ENCODE measurements at places on chromosomes 4 and X. TPM values are rescaled to one million over a fixed set of nuclear protein-coding genes. Genes with fewer than 3 reads are reported as not detected.

- DNase-seq = no peak
Measured at GRCh38 chrX:72308209-72308565, 2.5 kb upstream of the CITED1 start.

DNA sequence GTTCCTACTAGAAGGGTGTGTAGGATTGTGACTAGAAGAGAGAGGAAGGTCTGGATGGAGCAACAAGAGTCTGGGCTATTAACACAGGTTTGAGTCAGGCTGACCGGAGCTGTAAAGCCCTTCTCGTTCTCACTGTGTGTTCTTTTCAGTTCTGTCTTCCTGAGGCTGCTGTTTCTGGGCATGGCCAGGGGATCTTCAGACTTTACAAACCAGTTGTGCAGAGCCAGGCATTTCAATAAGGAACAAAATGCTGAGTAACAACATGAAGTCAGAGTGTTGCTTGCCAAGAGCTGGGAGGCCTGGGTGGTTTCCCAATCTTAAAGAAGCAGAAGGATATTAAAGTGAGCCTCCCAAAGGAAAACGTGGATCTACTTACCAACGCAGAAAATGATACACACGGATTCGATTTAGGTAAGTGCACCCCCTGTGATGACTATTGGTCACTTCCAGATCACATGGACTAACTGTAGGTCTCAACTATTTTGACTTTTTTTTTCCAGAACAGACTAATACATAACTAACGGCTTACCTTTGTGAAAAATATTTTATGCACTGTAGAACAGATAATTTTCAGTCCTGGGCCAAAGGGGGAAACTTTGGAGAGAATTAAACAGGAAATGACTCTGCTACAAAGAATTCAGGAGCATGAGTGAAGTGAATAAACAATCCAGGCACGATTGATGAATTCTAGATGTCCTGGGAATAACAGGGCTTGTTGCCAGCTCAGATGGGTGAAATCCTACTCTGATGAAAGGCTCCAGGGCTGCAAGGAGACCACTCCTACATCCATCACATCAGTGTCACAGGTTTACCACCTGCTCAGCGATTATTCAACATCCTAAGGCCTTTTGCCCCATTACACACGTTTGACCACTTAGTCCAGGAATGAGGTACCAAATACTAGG, 94.5 kb downstream of the ANXA3 start:
- no peak for DNase-seq

DNA sequence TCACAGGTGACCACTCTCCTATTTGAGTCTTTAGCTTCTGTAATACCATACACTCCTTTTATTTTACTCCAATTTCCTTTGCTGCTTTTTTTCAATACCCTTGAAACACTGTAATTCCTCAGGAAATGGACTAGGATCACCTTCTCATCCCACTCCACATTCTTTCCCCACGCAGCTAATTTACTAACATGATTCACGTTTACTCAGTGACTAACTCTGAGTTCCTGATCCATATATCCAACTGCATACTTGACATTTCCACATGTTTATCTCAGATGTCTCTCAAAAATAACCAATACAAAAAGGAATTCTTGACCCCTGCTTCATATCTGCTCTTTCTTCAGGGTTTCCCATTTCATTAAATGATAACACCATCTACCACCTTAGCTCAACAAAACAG, 19.9 kb downstream of the RPS6KA6 start:
- DNase-seq = no peak

DNA sequence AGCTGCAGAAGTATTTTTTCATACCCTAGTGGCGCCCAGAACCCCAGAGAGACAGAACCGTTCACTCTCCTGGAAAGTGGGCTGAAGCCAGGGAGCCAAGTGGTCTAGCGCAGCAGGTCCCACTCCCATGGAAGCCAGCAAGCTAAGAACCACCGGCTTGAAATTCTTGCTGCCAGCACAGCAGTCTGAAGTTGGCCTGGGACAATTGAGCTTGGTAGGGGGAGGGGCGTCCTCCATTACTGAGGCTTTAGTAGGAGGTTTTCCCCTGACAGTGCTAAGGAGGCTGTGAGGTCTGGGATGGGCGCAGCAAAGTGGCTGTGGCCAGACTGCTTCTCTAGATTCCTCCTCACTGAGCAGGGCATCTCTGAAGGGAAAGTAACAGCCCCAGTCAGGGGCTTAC, 84.5 kb upstream of the ATXN3L start:
- no peak for DNase-seq

GRCh38 chrX:72609313-72609712, 36.7 kb upstream of the HDAC8 start:
- DNase-seq = no peak

Gene GAGE12J
- not detected for total RNA-seq

Gene AFM
- not detected for total RNA-seq

Gene RPS6KA3
- 20.9 TPM for total RNA-seq

DNA sequence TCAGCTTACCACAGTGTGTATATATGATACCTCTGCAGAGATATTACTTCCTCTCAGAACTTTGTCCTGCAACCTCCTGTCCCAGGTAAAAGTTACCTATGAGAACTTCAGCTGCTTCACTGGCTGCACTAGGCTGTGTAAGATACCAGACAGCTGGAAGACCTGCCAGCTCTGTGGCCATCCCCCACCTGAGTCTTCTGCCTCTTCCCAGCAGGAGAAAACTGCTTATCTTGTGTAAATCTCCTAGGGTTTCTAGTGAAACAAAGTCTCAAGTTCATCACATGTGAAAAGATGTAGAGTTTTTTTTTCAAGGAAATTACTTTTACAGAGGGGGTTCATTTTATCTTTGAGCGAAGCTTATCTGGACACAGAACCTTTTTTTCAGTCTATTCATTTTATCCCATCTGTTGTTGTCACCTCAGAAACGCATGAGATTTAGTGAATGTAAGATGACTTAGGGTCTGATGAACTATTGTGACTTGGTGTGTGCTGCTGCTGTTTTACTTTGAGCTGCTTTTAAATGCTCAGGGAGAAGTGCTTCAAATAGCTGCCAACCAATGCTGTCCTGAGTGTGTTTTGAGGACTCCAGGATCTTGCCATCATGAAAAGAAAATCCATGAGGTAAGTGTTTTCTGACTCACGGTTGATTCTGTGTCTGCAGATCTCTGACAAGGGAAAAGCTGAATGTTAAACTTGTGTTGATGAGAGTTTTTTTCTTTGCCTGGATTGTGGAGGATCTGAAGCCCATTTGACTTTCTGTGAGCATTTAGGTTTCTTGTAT, 187.8 kb downstream of the FRAS1 start:
- DNase-seq = no peak

GRCh38 chr4:3669553-3669949, 96.6 kb upstream of the ADRA2C start:
- no peak for DNase-seq

DNA sequence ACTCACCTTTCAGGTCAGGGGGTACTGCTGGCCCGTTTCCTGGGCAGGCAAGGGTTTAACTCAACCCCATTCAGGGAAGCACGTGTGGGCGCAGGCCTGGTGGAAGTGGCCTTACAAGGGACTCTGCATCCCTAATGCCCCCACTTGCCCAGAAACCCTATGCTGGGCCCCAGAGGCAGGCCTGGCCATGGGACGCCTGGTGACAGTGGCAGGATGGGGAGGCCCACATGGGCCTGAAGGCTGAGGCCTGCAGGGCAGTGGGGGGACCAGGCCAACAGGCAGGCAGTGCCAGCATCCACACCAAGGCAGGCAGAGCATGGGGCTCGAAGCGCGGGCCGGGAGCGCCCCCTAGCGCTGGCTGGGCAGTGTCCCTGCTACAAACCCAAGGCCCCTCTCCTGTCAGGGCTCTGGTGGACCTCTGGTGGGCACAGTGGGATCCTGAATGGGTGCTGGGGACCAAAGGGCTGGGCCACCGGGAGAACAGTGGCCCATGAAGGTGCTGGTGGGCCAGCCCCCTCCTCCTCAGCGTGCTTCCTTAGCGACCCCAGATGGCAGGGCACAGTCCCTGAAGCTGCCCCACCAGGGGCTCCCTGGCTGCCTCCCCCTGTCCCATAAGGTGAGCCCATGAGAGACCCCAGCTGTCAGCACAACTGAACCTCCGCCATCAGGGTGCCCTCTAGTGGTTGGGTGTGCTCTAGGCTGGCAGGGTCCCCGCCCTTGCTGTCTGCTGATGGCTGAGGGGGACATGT, 16.8 kb downstream of the FGFR3 start:
- DNase-seq = no peak

- no peak for DNase-seq
Measured at GRCh38 chrX:27446423-27446822, 16.7 kb downstream of the PPP4R3C start.

Gene FABP2
- not detected for total RNA-seq

Gene RIPPLY1
- not detected for total RNA-seq

Data from GM12878 (cell line).